ENCODE measurements at places on chromosomes 4 and X.
A peak's percentile ranks its signal among the peaks of the same experiment; 100 is the strongest.

- no peak for DNase-seq
Measured at GRCh38 chr4:169099771-169100180, 89.7 kb upstream of the CBR4 start.

DNA sequence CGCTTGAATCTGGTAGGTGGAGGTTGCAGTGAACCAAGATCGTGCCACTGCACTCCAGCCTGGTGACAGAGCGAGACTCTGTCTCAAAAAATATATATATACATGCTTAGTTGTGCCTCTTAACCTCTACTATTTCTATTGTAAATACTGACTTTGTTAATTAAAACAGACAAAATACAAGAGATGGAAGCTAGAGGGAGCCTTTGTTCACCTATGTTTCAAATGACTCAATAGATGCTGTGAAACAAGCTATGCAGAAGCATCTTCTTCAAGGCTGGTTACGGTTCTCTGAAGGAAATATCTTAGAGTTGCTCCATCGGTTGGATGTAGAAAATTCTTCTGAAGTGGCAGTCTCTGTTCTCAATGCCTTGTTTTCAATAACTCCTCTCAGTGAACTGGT lies 6.2 kb downstream of the NCAPG start:
- peak; percentile 72 for DNase-seq

DNA sequence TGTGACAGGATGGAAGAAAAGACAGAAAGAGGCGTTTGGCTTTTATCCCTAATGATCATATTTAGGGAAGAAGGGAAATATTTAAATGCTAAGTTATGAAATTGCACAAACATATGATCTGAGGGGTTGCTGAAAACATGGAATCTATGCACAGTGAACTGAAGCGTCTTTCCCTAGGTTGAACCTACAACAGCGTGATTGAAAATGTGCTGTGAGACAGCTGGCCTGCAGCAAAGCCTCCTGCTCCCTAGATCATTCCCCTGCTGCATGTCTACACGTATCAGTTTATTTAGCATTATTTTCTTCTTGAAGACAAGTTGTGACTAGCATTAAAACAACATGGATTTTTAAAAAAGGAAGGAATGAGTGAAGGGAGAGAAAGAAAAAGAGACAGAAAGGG lies 272.5 kb upstream of the TRAM1L1 start:
- DNase-seq, result no peak

GRCh38 chr4:179597301-179597700 lies 2155.1 kb upstream of the AGA start:
- DNase-seq, result no peak

DNA sequence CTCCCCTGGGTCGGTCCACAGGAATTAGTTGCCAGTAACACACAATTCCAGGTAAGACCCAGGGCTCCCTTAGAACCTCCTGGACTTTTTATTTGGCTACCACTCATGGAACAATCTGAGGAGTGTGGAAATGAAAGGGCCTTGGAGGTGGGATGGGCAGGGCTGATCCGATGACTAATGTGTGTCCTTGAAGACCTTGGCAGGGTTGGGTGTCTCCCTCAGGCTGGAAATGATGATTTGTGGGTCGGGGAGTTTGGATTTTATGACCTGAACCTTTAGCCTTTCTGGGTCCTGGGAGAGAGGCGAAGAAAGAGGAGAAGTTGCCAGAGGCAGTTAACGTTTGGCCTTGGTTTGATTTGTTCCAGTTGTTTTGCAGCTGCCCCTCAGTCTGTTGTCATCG lies 425.0 kb downstream of the MID1IP1 start:
- DNase-seq, result no peak

DNA sequence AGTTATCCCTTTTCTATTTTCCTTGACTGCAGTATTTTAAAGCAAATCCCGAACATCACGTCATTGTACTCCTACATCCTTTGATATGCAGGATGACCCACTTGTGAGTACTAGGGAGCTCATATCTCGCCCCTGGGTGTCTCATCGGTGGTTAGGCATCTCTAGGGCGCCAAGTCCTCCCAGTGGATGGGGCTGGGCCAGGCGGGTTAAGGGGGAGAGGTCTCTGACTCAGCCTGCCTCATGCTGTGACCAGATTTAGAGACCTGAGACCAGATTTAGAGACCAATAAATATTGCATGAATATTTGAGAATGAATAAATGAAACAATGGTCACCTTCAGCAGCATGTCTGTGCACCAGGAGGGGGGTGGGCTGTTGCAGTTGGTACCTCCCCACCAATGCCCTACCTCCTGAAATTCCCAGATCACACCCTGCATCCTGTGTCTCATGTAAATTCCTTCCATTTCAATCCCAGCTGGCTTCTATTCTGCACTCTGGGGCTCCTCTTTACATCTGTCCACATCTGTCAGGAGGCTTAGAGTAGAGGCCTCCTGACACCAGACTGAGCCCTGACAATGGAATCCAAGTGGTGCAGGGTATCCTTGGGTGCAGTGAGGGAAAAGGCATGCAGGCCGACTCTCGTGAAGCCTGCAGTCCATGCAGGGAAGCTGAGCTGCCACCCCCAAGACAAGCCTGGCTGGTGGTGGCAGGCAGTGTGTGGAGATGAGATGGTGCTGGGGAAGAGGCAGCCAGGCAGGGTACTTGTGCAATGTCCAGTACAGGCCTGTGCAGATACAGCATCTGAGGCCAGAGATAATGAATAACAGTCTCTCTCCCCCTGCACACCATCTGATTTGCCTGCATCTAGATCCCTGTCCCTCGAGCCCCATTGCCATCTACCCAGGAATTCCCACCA lies 5.2 kb downstream of the APLN start:
- DNase-seq, result no peak

DNA sequence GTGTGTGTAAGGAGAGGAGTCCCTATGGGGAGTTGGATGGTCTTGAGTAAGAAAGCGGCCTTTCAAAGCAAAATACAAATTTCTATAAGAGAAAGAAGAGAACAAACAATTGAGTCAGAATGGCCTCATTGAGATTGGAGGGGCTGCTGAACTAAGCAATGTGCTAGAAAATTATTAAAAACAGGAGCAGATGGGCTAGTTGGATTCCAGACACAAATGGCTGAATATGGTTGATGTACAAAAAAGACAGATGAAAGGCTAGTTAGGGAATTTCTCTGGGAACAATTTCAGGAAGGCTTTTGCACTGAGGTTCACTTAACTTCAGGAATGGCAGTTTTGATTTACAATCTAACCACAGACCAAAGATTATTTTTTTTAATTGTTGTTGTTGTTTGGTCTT lies 1806.8 kb upstream of the TENM3 start:
- DNase-seq, result no peak

GRCh38 chr4:15945516-15945915 lies 7.0 kb upstream of the FGFBP1 start:
- no peak for DNase-seq

- DNase-seq, result no peak
Measured at GRCh38 chrX:137033774-137034507, at the start of gene GPR101. GPR101 (minus strand) TSS chrX:137033995; CDS start chrX:137031674, 2,321 bp downstream.

DNA sequence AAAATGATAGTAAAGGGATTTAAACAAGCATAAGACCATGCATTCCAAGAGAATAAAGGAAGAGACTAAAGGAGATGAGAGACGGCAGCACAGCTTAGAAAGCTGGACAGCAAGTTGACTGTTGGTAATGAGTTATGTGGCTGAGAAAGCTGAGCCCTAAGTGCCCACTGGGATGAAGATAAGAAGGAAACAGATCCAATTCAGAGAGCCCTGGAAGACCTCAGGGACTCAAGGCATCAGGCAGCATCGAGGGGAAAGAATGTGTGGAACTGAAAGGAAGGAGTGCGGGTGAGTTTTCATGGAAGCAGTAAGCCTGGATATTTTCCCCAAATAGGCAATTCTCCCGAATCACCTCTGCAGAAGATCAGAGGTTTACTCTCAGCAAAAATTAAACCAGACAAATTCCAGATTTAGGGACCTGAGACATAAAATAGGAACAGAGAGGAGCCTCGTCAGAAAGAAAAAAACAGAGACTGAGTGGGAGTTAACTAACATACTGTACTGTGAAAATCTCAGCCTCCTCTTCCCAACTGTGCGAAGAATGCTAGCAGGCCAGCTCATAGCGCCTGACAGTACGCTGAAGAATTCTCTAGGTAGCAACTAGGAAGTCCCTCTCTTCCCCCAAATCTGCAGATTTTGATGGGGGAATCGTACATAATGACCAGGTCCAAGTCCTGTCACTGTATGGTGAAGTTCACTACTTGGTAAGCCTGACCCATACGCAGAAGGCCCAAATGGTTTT lies 187.7 kb upstream of the TAPT1 start:
- no peak for DNase-seq

GRCh38 chr4:67909905-67910584 lies 26.2 kb upstream of the TMPRSS11D start:
- no peak for DNase-seq

DNA sequence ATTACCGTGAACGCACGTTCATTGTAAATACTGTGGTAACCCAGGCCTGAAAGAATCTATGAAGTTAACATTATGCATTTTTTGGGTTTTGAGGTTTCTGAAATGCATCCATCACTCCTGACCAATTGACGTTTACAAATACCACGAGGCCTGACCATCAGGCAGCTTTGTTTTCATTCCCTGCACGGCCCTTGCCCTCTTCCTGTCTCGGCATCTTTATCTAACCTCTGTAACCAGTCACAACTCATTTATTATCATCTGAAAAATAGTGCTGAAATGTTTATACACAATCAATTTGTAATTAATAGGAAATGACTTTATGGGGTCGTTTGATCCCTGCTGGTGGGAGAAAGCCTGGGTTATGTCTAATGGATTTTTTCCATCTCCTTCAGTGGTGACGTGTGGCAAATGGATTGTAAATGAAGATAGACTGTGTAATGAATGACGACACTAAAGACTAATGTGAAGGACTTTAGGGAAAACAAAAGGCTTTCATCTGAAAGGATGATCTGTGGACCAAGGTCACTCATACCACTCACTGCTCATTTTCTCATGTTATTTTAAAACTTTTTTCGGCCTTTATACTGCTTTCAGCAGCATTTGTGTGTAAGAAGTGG lies 102.7 kb upstream of the SORBS2 start:
- no peak for DNase-seq

- no peak for DNase-seq
Measured at GRCh38 chr4:161457311-161457710, 706.5 kb downstream of the FSTL5 start.

DNA sequence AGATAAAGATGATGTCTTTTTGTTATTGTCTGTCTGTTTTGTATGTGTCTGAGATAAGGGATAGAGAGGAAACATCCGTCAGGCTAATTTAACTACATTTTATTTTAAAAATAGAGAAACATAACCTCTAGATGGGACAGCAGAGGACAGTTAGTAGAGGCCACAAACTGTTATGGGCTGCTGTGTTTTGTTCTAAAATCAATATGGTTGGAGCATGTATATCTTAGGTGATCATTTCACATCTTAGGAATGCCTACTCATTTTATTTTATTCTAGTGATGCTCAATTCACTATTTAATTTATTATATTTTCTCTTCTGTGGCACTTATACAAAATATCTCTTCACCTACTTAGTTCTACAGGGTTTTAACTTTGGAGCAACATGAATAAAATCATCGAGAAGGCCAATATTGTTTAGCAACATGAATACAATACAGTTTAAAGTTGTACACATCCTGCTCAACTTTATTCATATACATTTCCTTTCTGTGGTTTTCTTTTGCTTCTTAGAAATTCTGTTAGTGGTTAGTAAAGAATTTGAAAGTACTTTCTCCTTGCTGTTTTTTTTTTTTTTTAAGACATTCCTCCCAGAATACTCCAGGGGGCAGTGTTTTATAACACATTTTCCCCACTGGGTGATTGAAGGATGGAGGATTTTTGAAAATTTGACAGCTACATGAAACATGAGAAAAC lies 392.9 kb downstream of the UNC5C start:
- DNase-seq, result no peak

DNA sequence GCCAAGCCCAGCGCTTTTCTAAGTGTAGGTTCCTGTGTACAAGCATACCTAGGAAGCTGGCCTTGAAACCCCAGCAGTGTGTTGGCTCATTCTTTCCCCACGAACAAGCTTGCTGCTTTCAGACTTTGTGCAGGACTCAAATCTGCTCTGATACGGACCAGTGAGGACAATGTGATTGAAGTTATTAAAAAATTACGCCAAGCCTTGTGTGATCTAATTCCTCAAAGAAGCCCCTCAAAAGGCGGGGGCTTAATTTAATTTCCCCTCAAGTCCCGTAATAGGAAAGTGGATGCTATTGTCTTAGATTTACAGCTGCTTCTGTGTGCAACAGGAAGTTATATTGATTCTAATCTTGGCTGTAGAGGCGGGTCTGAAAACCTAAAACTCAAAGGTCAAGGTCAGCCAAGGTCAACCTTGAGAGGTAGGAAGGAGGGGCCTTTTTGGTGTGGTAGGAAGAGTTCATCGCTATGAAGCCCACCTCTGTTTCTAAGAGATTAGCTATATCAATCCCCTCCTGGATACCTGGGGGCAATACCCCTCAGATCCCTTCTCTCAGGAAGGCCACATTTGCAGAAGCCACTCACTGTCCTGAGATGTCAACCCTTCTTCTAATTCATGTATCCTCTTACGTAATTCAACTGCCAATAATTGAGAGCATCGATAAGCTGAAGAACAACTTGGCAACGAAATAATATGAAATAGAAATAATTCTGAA lies 45.1 kb downstream of the TBC1D9 start:
- no peak for DNase-seq

DNA sequence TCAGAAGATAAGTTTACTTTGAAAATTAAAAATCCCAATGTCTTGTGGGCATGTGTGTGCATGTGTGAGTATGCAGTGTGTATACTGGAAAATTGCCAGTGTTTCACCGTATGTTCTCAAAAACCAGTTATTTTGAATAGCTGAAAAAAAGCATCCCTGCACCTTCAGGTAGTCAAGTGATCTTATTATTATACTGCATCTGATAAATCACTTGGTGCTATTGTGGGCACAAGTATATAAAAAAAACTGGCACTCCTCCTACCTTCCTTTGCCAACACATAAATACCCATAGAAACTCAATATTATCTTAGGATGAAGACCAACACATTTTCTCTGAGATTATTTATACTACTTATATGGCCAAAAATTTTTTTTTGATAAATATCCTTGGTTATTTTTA lies 91.5 kb upstream of the MAP9 start:
- DNase-seq, result no peak

DNA sequence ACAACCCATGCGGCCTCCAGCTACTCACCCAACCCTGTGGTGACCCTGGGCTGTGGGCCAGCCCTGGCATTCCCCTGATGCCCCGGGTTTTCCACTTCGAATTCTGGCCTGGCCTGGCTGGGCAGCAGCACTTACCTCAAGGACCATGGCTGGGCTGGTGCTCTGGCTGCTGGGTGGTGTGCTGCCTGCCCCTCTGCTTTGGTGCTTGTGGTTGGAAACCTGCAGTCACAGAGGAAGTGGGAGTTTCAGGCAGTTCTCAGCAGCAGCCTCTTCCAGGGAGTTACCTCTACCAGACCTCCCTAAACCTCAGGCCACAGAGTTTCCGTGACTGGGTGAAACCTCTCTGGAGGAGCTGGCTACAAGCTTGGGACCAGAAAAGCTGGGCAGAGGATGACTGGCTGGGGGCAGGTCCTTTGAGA lies at the start of gene CXCR3:
CXCR3 (minus strand) TSS at position 209 of the 419 bp plus-strand sequence; CDS start at position 147, 62 bp downstream.
- DNase-seq, result peak; percentile 51

DNA sequence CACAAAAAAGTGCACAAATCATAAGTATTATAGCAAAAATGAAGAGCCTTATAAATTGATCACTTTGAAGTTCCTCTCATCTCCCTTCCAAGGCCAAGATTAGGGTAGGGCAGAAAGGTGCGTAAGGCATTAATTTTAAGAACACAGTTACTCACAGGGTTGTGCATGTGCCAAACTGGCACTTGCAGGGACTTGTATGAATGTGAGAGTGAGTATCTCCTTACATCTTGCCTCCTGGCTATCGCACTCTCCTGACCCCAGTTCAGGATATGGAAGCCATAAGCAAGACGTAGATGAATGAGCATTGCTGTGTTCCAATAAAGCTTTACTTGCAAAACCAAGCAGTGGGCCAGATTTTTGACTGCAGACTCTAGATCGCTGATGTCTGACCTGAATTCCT lies 510.1 kb upstream of the AADAT start:
- DNase-seq, result no peak
